ENCODE measurements at places on chromosomes 7 and 10.

DNA sequence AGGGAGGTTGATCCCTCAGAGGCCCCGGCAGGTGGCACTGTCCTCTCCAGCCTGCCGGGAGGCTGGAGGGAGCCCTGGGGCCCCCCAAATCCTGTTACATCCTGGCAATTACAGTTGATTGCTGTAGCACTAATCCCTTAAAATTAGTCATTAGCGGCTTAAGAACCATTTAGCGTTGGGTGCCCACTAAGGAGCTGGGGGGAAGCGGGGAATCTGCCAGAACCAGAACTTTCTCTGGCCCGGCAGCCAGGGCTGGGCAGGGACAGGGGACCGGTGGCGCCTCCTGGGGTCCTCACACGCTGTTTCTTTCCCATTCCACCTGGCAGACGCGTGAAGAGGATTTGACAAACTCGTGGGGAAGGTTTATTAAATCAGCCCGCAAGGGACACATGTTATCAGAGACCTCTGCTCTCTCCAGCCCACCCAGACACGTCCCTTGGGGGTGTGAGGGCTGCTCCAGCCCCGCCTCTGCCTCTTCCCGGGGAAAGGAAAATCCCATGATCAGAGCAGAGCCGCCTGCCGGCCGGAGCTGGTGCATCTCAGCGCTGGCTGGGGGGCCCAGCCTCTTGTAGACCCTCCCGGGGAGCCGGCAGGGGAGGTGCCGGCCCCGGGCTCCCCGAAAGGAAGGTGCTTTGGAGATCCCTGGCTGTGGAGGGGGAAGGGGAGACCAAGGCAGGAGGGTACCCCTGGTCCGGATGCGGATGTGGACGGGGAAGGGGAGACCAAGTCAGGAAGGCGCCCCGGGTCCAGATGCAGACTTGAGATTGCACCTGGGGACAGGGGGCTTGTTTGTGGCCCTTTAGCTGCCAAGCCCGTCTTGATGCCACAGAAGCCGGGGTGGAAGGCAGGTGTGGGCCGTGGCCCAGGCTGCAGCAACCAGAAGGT is 142.7 kb downstream of the ELFN1 start:
- DNase-seq, result no peak

DNA sequence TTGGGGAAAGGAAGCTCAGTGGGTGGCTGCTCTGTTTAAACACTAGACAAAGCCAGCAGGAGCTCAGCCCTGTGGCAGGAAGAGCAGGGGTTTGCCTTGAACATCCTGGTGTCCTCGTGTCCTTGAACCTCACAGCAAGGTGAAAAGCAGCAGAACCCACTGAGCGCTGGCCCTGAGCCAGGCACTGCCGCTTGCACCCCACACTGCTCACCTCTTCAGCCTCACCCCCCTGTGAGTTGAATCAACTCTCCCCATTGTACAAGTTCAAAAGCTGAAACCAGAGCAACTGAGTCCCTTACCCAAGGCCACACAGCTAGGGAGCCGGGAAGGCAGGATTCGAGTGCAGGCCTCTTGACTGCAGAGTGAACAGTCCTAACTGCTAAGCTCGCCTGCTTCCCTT is 32.0 kb downstream of the SLC29A3 start:
- DNase-seq, result no peak

- no peak for DNase-seq
These were observed 9.0 kb upstream of the FKBP9 start for GRCh38 chr7:32948202-32948601.

DNA sequence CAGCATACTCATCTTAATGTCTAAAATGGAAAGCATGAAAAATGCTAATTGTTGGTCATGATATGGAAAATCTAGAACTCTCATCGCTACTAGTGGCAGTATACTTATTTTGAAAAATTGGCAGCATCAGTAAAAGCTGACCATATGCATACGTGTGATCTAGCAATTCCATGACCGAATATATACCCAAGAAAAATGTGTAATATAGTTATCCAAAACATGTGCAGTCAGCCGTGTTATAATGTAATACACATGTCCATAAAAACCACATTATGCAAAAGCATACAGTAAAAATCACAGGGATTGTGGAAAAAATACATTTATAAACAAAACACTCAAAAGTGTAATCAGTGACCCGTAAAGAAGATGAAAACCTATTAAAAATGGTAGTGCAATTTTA is 439.0 kb downstream of the SH2D4B start:
- no peak for DNase-seq

DNA sequence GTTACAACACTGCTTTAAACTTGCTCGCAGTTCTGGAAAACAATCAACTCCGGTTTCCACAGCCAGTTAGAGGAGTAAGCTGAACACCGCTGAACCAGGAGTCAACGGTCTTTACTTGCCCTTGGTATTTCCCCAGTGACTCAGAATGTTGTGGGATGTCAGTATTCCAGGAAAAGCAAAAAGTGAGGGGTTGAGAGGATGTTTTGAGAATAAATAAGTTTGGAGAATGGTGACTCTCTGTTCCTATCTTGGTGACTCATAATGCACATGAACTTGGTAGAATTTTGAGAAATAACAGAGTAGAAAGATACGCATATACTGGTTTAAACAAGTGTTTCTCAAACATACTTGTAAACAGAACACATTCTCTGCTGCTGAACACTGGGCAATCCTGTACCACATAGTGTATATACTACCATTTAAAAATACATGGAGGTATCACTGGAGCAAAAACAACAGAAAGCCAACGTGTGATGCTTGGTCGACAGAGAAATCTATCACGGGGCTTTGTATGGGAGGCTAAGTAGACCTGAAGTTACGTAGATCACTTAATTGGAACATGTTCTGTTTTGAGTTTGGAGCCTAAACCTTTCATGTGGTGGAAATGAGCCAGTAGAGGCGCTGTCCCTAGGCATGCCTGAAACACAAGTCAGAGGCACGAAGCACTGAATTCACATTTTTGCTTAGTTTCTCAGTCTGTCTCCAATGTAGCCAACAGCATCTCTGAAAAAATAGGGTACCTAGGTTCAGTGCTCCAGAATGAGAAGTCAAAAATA is 534.3 kb downstream of the PARD3 start:
- no peak for DNase-seq

GRCh38 chr7:151704299-151704959 is 172.5 kb downstream of the PRKAG2 start:
- no peak for DNase-seq

GRCh38 chr10:49735848-49736563 is 26.1 kb downstream of the OGDHL start:
- no peak for DNase-seq

- no peak for DNase-seq
These were observed 2.9 kb upstream of the IGFBP1 start for GRCh38 chr7:45885264-45885882.

DNA sequence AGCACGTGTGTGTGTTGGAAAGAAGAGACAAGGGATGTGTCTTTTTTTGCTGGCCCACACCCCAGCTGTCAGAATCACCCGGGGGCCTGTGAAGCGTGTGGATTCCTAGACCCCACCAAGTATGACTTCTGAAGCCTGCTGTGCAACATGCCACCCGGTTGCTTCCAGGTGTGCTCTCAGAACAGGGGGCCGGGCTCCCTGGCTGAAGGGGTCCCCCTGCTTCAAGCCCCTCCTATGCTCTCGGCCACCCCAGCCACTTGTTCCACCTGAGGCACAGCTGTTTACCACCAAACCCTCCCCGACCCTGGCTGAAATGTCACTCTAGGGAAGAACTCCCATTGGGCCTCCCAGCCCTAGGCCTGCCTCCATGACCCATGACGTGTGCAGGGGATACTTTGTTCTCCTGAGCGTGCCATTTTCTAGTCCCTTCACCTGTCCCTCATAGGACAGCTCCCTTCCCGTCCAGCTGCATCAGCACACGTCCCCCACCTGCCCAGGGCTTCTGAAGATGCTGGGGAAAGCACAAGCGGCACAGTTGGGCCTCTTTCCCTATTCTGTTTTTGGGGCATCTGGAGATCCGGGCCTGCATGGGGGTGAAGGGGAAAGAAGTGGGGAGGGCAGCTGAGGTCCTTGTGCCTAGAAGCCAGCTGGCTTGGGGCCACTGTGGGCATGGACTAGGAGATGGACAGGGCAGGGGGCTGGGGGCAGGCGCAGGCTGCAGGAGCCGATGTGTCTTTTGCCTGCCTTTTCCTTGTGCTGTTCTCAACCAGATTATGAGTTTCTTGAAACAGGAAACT is 33.3 kb downstream of the CRHR2 start:
- DNase-seq, result no peak

DNA sequence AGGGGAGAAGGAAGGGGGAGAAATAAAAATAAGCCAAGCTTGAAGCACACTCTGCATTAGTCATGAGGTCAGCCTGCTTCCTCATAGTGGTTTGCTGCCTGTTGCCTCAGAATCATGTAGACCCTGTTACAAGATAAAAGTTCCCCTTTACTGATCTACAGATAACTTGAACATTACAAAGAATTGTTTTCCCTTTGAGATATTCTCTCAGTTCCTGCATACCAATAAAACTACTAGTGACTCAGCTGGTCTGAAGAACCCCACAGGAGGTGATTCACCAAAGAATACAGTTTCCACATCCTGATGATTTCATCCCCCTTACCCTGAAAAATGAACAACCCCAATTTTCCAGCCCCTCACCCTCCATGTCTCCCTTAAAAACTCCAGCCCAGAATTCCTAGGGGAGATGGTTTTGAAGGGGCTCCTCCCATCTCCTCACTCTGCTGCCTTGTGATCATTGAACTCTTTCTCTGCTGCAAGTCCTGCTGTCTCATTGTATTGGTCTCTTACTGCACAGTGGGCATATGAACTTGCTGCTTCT is 31.5 kb upstream of the NRP1 start:
- DNase-seq, result no peak

GRCh38 chr7:45294559-45294958 is 137.0 kb downstream of the RAMP3 start:
- DNase-seq, result no peak

DNA sequence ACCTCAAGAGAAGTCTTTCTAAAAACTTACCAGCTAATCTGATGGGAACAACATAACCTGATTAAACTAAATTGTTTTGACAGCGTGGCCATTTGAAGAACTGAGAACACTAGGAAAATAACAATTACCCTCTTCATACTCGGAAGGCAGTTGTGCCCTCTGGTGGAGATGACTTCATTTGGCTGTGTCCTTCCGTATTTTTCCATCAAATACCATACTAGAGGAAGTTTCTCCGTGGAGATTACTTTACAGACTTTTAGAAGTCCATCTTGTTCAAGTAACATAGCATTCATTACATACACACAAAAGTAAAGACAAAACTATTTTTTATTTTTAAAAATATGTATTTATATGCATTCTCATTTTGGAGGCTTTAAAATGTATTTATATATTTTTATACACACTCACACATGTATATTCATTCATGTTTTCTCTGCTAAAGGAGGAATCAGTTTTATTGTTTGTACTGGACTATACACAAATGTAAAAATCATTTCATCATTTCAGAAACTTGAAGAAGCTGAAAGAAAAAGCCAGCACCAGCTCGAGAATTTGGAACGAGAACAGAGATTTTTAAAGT is 25.2 kb downstream of the SMNDC1 start:
- DNase-seq, result no peak

GRCh38 chr7:155222061-155222460 is 75.6 kb upstream of the INSIG1 start:
- no peak for DNase-seq

DNA sequence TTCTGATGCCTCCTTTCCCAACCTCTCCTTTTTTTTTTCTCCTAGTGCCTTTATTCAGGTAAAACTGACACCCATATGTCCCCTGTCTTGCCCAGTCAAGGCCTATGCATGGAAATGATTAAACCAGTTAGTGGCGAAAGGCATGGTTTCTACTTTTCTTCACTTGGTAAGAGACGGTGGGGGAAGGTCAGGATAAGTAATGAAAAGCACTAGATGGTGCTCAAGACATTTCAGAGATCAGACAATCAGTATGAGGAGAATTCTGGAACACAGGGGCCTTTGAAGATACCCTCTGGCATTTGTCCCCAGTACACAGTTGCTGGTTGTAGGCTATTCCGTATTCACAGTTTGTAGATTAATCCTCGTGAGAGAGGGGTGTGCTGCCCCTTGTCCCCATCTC is 121.2 kb downstream of the RTKN2 start:
- no peak for DNase-seq

DNA sequence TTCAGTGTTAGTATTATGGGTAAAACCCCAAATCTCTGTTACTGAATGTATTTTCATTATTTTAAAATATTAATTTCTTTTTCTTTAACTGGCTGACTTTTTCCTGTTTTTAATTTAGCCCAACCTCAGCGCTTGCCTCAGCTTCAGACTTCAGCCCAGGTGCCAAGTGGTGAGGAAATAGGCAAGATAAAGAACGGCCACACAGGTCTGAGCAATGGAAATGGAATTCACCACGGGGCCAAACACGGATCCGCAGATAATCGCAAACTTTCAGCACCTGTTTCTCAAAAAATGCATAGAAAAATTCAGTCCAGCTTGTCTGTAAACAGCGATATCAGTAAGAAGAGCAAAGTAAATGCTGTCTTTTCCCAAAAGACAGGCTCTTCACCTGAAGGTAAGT is 57.5 kb downstream of the MDFIC start:
- DNase-seq, result no peak

DNA sequence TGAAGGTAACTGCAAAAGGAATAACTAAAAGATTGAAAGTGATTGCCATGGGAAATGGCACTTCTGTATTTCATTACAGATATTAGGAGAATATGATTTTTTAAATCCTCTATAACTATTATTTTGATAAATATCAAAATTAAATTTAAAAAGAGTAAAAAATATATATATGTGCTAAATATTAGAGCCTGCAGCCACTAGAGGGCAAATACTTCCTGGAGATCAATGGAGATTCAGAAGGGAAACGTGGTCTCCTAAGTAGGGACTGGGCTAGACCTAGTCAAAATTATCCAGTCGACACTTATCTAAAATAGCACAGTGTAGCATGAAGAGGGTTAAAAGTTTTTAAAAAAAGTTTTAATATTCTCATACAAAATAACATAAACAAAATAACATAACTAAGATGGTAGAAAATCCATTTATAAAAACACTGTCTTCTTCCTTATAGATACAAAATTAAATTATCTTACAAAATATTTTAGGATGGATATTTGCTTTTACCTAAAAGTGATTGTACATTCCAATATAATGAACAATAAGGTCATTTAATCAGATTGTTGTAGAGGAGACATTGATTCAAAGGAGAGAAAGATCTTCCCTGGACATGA is 434.3 kb downstream of the MDFIC start:
- no peak for DNase-seq

- DNase-seq, result no peak
These were observed 13.6 kb upstream of the LIPM start for GRCh38 chr10:88788924-88789323.

All from stimulated activated CD4-positive, alpha-beta T cell treated with anti-CD3 and anti-CD28 coated beads, Interleukin-1b, Interleukin-23, amount 100 ng/mL, for 1 hour (primary cell).